Pancreas (tissue), 10 donors: ENCODE measurements at places on chromosomes 11 and 22. TPM values are rescaled to one million over a fixed set of nuclear protein-coding genes. Genes with fewer than 3 reads are reported as not detected.
A peak's percentile ranks its signal among the peaks of the same experiment; 100 is the strongest.

GRCh38 chr22:44909241-44909640, 100.6 kb downstream of the PHF21B start:
- no peak for DNase-seq

- DNase-seq, result no peak
These were observed 583.9 kb upstream of the LRRC4C start for GRCh38 chr11:42043312-42043711.

GRCh38 chr11:73320763-73321603, 12.9 kb downstream of the ARHGEF17 start:
- no peak for DNase-seq

DNA sequence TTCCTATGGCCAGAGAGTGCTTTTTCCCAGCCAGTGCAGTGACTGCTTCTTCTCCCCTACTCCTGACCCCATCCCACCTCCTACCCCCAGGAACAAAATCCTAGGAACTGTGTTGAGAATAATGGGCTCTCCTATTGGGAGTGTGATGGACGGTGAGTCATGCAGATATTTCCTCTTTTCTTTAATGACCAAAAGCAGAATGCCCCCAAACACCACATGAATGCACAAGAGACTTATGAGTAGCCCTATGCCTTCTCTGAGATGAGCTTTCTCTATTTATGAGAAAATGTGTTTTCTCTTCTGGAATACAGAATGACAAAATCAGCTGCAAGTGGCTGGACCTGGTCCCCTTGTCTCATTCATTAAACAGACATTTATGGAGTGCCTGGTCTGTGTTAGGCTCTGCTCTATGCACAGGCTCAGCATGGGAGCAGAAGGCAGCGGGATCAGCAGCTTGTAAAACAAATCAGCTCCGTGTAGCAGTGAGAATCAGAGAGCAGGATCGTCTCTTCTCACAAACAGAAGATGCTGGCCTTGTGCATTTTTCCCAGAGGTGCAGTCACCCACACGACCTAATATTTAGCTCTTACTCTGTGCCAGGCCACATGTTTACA, 47.5 kb upstream of the GALNT18 start:
- no peak for DNase-seq

- DNase-seq, result peak; percentile 28
These were observed 37.8 kb downstream of the SLC5A1 start for GRCh38 chr22:32080904-32081303.

DNA sequence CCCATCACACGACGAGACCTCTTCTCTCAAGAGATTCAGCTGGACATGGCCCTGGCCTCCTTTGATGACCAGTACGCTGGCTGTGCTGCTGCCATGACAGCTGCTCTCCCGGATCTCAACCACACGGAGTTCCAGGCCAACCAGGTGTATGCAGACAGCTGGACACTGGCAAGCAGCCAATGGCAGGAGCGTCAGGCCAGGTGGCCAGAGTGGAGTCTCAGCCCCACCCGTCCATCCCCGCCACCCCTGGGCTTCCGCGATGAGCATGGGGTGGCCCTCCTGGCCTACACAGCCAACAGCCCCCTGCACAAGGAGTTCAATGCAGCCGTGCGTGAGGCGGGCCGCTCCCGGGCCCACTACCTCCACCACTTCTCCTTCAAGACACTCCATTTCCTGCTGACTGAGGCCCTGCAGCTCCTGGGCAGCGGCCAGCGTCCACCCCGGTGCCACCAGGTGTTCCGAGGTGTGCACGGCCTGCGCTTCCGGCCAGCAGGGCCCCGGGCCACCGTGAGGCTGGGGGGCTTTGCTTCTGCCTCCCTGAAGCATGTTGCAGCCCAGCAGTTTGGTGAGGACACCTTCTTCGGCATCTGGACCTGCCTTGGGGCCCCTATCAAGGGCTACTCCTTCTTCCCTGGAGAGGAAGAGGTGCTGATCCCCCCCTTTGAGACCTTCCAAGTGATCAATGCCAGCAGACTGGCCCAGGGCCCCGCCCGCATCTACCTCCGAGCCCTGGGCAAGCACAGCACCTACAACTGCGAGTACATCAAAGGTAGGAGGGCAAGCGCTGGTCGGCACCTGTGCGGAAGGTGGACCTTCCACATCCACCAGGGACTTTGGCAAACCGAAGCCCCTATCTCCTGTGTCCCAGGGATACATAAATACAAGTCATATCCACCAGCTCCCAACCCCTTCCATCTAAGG, 11.3 kb downstream of the CHRNA10 start:
- DNase-seq, result peak; percentile 79

DNA sequence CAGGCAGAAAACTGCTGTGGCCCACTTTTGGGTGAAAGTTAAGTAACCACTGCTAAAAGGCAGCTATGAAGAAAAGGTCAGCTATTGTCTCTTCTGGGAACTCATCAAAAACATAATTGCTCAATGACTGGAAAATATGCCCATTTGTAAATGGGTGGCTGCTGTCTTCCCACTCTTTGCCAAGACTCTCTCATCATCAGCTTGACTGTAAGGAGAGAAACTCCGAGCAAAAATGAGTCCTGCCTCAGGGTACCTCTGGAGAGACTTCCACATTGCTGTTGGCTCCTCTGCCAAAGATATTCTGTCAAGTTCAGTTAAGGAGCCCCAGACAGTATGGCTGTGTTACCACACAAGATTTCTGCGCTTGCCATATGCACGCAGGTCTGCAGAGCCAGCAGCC, 138.7 kb downstream of the BBOX1 start:
- DNase-seq, result no peak

GRCh38 chr11:60879971-60880588, 12.7 kb downstream of the ZP1 start:
- no peak for DNase-seq

DNA sequence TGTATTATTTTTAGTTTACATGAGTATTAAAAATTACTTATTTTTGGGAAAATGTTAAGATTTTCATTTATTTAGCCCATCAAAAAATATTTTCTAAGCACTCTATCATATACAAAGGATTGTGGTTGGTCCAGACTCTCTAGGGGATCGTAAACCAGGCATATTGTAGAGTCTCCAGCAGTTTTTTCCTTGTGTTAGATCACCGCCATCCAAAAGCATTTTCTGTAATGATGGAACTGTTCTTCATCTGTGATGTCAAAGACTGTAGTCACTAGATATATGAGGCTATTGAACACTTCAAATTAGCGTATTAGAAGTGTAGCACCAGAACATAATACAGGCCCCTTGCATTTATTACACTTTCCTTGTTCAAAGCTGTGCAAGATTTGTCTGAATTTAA, 154.9 kb downstream of the SBF2 start:
- no peak for DNase-seq

DNA sequence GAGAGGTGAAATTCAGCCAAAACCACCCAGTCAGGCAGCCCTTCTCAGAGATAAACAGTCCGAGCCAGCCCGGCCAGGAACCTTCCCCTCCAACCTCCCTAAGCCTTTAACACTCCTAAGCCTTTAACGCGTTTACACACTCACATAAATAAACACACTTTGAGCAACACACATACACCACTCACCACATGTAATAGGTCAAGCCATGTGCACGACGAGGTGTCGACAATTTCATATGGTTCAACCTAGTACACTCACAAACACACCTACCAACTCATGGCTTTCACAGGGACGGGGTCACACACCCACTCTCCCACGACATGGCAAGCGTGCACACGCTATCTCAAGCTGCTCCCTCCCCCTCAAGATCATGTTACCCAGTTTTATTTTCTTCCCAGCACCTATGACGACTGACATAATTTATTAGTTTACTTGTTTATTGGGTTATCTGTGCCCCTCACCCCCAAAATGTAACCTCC, 15.5 kb downstream of the SLC43A1 start:
- DNase-seq, result no peak

GRCh38 chr11:120035756-120036155, 102.2 kb downstream of the TRIM29 start:
- DNase-seq, result no peak

GRCh38 chr22:22721681-22722354, 77.4 kb downstream of the GGTLC2 start:
- DNase-seq, result no peak

GRCh38 chr22:22181341-22181850, 63.2 kb upstream of the VPREB1 start:
- DNase-seq, result no peak

DNA sequence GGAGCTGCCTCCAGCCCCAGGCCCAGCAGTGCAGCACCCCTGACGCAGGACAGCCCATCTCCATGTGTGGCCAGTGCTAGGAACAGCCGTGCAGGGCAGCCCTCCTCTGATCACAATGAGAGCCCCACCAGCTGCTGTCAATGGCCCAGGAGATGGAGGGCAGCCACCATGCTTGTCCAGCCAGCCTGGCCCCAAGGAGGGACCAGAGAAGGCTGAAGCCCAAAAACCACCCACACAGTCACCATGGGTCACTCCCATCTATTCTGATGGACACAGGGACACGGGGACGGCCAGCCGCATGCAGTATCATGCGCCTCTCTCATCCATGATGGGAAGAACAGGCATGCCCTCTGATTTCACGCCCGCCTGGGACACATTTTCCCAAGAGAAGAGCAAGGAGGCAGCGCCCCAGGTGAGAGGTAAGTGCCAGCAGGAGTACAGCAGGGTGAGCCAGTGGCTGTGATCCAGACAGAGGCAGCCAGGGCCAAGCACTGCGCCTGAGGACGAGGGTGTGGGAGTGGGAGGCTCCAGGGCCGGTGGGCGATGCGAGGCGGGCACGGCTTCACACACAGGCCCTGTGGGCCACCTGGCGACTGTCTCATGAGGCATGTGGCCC, 33.6 kb upstream of the GNB1L start:
- DNase-seq, result no peak

DNA sequence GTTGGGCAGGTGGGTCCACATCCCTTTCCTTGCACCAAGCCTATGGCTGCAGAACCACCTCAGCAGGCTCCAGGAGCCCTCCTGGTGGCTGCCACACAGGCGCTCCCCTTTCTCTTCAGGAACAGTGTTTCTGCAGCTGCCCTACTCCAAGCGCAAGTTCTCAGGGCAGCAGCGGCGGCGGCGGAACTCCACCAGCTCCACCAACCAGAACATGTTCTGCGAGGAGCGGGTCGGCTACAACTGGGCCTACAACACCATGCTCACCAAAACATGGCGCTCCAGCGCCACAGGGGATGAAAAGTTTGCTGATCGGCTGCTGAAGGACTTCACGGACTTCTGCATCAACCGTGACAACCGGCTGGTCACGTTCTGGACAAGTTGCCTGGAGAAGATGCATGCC, 38.2 kb upstream of the YWHAH start:
- no peak for DNase-seq

DNA sequence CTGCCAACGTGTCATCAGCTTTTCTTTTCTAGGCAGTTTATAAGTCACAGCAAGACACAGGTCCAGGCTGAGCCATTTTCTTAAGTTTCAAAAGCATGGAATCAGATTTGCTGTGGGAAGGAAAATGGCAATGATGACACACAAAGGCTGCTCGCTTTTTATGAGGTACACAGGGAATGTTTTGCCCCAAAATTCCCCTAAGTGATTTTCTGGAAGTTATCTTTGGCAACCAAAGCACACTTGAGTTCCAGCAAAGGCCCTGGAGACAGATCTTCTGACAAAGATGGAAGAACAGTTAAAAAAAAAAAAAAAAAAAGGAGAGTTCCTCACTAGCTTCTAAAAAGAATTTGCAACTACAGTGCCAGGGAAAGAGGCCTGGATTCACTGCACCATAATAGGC, 260.8 kb downstream of the LARGE1 start:
- no peak for DNase-seq

GRCh38 chr11:131811383-131811782, 441.0 kb downstream of the NTM start:
- no peak for DNase-seq

DNA sequence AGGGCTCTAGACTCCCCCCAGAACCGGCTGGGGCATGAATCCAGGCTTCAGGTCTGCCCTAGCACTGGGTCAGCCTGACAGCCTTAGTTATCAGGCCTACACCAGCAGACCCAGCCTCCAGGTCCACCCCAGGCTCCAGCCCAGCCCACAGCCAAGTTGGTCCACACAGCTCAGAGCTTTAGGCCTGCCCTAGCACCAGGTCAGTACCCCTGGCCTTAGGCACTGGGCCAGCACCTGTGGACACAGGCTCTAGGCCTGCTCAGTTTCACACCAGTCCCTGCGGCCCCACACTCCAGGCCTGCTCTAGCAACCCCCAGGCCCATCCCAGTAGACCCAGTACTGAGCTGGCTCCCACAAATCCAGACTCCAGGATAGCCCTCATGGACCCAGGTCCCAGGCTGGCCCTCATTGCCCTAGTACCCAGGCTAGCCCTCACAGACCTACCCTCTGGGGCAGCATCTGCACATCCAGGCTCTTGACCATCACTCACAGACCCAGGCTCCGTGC, 52.7 kb downstream of the CLPB start:
- no peak for DNase-seq

The OR5P2 gene
- total RNA-seq, result not detected

The TSPAN18 gene
- total RNA-seq, result 1.8 TPM

The NPAS4 gene
- not detected for total RNA-seq

The MMP11 gene
- 0.61 TPM for total RNA-seq

The MRE11 gene
- 6.9 TPM for total RNA-seq

The KLHL35 gene
- total RNA-seq, result 0.97 TPM

The FDXACB1 gene
- total RNA-seq, result 1.2 TPM

The SEC14L6 gene
- 0.51 TPM for total RNA-seq

The OR5D18 gene
- not detected for total RNA-seq
